ENCODE measurements at places on chromosomes 7 and 10.

GRCh38 chr10:86048571-86048970 is 318.0 kb downstream of the GRID1 start:
- DNase-seq: no peak

- DNase-seq: no peak
Measured at GRCh38 chr10:96517284-96517683, 3.6 kb upstream of the TLL2 start.

DNA sequence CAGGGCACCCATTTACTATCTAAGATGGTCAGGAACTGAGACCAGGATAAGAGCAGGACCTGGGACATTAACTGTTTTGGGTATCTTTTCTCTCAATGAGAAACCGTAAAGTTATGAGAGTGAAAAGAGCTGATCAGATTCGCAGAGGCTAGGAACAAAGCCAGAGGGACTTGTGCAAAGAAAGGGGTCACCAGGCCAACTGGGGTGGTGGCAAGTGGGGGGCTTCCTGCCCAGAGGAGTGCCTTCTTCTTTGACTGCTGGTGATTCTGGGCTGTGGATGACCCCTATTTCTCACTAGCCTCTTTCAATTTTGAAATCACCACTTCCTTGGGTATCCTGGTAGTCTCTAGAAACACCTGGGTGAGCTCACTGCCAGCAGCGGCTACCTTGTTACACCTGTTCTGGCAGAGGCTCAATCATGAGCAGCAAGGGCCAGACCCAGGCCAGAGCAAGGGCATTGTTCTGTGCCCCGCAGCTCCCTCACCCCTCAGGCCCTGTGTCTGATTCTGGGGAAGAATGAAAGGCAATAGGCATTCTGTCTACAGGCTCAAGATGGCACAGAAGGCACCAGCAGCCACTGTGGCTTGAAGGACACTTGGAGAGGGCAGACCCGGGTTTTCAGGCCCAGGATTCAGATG is 999 bp downstream of the SFTPD start:
- DNase-seq: no peak

- no peak for DNase-seq
Measured at GRCh38 chr10:71747551-71748523, 25.5 kb downstream of the VSIR start.

- DNase-seq: no peak
Measured at GRCh38 chr10:62059217-62059920, 157.9 kb downstream of the ARID5B start.

GRCh38 chr10:21092683-21093524 is 195.8 kb upstream of the NEBL start:
- no peak for DNase-seq

DNA sequence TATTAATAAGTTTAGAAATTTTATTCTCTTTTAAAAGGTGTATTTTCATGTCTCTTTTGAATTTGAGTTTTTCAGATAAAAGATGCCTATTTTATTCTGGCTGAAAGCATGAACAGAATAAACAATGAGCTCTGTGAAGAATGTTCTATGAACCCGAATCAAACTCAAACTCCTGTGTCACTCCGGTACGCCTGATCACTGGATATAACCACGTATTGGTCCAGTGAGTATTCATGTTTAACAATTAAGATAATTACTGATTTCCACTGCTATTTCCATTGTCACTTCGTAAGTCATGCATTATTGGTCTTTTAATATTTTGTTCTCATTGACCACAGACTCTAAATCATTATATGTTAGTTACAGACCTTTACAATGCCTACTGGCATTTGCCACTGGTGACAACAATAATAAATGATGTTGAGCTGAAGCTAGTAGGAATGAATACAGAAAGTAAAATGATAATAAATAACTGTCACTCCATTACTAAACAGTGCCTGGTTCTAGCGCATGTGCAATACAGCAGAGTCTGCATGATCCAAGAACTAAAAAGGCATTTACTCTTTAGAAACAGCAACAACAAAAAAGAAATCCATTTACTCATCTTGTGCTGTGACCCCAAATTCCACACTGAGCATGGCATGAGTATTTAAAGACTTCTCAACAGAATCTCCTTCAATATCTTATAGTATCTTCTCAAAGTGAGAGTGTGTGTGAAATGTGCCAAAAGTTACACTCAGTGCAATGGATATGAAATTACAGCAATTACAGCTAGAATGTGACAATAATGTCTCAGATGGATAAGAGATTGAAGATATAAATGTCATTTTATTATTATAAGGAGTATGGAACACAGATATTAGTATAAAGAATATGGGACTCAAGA is 827.0 kb upstream of the LRRTM3 start:
- no peak for DNase-seq

Data from cortex of kidney (tissue), 1 donor.